ENCODE measurements at places on chromosomes 4 and X.

DNA sequence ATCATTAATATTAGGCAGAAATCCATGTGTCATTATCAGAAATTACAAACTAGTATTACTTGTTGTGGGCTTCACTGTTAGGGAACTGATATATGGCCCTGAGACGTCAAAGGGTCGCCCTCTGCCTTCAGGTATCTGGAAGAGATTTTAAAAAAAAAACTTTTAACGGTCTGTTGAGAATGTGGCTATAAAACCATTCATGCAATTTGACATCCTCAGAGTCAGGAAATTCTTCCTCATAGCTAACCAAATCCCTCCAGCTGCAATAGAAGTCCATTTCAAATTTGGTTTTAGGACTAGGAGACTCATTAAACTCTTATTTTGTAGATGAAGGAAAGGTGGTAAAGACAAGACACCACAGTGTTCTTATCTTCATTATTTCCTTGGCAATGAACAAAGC is 194.2 kb upstream of the NOCT start:
- no peak for DNase-seq

DNA sequence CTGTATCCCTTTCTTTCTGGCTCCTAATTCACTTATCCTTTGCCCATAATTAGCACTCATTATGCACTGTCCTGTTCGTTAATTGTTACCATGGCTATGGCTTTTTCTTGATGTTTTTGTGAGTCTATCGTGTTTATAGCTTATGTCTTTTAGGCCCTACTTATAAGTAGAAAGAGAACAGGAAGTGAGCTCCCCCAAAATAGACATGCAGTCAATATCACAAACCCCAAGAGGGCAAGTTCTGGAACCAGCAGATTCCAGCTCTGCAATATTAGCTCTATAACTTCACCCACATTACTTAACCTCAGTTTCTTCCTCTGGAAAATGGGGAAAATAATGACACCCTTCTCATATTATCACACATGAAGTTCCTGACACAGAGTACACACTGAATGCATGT is 7.4 kb upstream of the HS3ST1 start:
- DNase-seq, result no peak

- DNase-seq, result peak; percentile 27
Observed at GRCh38 chrX:118823263-118824172, at the start of gene ZCCHC12. ZCCHC12 (plus strand) TSS chrX:118823824; CDS start chrX:118825245, 1,421 bp downstream.

GRCh38 chr4:112616984-112617383 is 19.7 kb downstream of the ZGRF1 start:
- no peak for DNase-seq

DNA sequence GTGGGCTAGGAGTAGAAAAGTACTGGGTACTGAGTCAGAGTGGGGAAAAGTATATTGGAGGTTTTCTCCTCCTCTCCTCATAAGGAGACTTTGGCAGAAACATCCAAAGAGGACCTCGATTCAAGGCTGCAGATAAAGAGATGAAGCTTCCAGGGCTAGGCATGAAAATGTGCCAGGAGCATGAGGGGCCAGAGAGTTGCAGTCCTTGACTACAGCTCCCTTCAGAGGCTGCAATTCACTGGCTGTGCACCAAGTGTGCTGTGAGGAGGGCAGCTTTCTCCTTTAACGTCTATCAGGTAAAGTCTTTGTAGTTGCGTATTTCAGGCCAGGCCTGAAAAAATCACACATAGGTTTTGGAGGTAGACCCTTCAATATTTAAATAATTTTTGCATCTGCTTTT is 174.9 kb upstream of the VEGFC start:
- no peak for DNase-seq

- DNase-seq, result no peak
Observed at GRCh38 chr4:55765070-55765469, 54.5 kb upstream of the EXOC1L start.

DNA sequence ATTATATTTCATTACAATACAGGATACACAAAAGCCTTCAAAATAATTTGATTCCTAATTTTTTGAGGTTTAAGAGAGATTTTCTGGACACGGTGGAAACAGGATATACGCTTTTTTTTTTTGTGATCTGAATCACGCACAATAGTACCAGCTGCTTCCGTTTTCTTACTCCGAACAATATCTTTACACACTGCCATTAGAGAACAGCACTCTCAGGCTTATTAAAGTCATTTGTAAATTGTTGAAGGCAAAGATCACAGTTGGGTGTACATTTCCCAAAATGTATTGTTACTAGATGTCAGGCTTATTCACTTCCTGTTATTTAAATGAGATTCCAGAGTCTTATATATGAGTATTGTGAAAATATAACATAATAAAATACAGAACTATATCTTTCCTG is 71.5 kb downstream of the TMEM47 start:
- DNase-seq, result no peak

DNA sequence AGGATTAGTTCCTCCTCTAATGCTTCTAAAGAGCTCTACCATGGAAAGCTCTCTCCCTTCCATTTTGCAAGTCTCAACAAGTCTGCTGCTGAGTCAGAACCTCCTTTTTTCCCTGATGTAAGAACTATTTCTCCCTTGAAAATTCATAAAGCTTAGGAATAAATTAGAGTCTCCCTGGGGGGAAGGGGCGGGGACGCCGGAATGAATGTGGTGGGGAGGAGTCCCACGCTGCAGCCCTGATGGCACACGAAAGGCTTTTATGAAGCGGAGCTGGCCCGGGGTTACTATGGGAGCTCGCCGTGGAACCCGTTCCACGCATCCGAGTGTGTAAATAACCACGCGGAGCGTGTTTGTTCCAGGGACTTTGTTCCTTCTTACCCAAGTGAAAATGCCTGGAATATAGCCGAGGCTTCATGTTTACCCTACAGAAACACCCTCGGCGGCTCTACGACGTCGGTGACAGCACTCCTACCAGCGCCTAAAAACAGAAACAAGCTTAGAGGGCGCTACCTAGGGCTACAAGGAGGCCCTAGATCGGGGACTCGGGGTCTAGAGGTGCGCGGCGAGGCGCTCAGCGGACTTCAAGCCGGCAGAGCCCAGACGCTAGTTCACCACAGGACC is 923 bp upstream of the CPEB2 start:
- DNase-seq, result peak; percentile 96

GRCh38 chrX:35829501-35829900 is 31.4 kb downstream of the MAGEB16 start:
- DNase-seq, result no peak

DNA sequence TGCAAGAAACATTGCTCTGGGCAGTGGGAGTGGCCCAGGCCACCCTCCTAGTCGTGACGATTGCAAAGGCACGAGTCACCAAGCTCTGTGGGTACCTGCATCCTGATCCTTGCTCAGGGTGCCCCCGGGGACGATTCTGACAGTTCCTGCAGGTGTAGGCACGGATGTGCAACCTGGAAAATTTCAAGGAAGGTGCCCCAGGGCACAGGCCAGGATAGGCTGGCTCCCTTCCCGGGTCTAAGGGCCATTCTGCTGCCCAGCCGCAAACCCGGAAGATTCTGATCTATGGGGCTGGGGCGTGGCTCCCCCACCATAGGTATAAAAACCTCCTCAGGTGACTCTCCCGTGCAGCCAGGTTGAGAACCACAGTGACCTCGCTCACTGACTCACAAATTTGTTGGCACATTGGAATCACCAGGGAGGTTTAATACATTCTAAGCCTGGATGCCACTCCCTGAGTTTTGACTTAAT is 228.5 kb downstream of the PTTG2 start:
- DNase-seq, result no peak

GRCh38 chr4:101471201-101471600 is 123.9 kb upstream of the PPP3CA start:
- peak; percentile 1 for DNase-seq

DNA sequence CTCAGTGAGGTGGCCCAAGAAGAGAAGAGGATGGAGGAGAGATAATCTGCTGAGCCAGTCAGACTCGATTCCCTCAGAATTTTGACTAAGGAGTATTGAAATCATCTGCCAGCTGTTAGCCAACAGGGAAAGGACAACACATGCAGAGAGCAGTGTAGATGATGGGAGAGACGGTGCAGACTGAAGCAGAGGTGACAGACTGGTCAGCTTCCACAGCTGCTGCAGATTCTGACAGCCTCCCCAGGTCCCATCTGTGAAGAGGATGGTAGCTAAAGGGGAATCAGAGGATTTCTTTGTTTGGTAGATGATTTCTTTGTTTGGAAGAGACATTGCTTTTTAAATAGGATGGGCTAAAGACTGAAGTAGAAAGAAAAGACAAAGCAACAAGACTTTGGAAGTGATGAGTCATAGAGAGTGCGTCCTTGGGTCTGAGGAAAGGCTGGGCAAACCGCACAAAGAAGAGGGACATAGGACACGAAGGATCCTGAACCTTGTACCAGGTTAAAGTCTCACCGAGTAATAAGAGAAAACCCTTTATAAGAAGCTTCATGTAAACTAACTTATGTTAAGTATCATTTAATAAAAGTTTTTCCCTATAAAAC is 27.6 kb downstream of the INTU start:
- no peak for DNase-seq

- DNase-seq, result no peak
Observed at GRCh38 chr4:5247735-5248134, 196.5 kb downstream of the STK32B start.

DNA sequence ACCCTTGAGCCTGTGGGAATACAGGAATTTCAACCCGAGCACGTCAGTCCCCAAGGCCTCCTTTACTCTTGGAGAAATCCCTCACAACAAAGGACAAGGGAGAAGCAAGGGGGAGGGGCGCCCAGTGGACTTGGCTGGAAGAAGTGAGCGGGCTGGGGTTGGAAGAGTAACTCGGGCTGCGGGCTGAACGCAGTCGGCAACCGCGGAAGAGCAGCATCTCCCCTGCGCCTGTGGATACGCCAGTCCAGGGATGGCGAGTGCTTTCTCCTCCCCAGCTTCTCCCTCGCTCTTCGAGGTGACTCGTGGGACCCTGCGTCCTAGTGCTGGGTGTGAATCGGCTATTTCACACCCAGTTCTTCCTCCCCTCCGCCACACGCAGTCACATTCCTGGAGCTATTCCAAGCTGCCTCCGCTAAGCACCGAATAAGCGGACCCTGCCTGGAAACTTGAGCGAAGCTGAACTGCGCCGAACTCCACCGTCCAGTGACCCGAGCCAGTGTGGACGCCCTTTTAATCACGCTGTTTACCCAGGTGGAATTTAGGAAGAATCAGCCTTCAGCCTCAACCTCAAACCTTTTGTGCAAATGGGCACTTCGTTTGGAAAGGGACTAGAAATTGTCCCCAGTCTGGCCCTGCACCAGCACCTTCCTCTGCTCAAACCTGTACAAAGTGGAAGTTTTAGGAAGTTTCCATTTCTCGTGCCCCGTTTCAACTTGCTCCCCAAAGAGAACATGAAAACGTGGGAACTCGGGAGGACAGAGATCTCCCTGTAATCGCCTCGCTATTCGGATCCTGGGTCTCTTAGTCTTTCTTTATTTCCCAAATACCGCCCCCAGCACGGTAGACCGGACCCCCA is 64.3 kb upstream of the WDR17 start:
- peak; percentile 37 for DNase-seq

DNA sequence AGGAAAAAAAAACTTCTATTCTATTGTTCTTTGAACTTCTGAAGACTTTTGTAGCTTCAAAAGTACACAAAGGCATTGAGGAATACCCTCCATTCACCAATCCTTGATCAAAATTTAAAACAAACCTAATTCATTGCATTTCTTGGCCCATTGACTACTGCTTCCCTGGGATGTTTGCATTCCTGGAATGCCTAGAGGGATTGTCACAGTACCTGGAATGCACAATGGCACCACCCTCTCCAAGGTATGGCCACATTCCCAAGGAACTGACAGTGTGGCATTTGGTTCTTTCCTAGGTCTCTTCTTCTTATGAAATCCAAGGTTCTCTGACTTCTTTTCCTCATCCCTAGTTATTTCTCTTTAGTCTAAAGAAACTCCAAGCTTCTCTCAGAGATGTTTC is 600.7 kb downstream of the CCSER1 start:
- DNase-seq, result no peak

DNA sequence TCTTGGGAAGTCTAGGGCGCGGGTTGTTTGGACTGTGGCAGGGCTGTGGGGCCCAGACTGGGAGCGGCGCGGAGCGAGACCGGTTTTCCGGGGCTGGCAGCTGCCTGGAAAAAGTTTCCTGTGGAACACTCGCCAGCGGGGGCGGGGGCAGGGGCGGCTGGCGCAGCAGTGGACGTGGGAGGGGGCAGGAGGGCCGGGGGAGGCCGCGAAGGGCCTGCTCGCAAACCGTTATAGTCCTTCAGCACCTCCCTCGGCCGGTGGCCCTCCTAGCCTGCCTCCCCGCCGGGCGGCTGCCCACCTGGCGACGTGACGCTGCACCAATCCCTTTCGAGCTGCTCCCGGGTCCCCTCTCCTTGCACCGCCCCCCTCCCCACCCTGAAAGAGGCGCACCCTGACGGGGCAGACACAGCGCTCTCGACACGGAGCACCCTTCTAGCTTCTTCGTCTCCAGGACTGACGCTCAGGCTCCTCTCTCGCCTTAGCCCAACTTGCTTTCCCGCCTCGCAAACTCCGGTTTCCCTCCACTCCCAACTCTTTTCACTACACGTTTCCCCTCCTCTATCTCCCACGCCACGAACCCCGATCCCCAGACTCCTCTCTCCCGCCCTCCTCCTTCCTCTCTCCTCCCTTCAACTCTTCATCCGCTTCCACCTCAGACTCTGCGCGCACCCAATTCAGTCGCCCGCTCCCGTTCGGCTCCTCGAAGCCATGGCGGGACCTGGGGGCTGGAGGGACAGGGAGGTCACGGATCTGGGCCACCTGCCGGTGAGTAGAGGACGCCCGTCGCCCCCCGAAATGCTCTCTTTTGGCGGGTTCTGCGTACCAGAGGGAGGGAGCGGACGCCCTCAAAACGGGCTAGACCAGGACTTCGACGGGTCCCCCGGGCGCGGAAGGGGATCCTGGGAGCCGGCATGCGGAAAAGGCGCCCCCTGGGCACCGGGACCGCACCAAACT is at the start of gene NRK:
TSS of gene NRK (plus strand) at position 402 of the 954 bp plus-strand sequence. CDS start at position 709, 307 bp downstream.
- DNase-seq, result peak; percentile 11

GRCh38 chrX:148542481-148543255 is 42.3 kb downstream of the AFF2 start:
- no peak for DNase-seq

- DNase-seq, result no peak
Observed at GRCh38 chrX:15160558-15161095, 109.3 kb downstream of the ASB9 start.

DNA sequence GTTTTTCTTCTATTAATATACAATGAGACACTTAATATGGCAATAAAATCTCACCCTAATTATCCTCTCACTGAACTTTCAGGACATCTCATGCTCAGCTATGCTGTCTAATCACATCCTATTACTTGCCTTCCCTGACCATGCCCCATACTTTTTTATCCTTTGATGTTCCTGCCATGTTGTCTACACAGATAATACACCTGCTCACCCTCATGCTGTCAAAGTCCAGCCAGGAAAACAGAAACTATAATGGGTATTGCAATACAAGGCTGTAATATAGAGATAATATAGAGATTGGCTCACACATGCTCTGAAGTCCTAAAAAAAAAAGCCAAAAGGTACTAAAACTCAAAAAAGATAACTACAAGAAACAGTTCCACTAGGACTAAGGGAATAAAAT is 305.4 kb downstream of the PRDM5 start:
- no peak for DNase-seq

DNA sequence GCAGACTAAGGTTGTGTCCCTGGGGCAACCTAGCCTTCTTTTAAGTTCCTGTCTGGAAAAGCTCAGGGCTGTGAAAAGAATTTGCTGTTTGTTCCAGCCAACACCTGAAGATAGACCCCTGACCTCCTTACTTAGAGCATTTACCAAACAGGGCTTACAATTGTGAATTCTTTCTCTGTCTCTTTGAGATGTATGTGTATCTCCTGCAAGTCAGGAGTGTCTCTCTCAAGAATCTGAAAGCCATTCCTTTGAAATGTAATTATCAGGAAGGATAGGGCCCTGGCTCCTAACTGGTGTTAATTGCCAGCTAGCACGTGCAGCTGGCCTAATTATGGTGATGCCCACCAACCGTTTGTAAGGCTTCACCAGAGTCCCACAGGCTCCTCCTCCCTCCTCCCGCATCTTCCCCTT is 18.2 kb downstream of the CCNG2 start:
- no peak for DNase-seq
